ENCODE measurements at places on chromosomes 7 and 10.
A peak's percentile ranks its signal among the peaks of the same experiment; 100 is the strongest.

DNA sequence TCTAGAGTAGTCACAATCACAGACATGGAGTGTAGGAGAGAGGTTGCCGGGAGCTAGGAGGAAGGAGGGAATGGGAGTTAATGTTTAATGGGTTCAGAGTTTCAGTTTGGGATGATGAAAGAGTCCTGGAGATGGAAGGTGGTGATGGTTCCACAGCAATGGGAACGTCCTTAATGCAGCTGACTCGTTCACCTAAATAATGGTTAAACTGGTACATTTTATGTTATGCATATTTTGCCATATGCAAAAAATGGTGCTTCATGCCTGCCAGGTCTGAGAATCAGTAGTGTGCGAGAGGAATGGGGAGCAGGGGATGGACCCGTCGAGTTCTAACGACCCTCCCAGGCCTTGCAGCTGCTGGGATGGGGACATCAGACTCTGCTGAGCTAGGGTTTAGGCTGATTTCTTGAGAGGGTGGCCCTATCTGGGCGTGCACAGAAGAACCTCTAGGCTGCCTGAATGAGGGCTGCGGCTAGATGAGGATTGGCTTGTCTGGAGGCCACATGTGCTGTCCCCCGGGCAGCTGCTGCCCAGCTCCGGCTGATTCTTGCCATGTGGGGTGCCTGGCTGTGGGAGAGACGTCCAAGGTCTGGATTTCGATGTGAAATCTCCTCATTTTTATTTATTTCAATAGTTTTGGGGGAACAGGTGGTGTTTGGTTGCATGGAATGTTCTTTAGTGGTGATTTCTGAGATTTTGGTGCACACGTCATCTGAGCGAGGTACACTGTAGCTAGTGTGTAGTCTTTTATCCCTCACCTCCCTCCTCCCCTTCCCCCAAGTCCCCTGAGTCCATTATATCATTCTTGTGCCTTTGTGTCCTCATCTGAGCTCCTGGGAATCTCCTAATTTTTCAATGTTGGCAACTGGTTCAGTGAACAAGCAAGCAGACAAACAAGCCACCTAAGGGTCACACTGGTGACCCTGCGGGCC lies 116.0 kb downstream of the GRK5 start:
- DNase-seq = no peak

- DNase-seq = peak; percentile 59
Measured at GRCh38 chr7:76191783-76192240, 9.9 kb upstream of the SRRM3 start.

GRCh38 chr10:23850631-23851030 lies 358.3 kb upstream of the KIAA1217 start:
- no peak for DNase-seq

GRCh38 chr7:128322040-128322643 lies 21.6 kb downstream of the RBM28 start:
- DNase-seq = peak; percentile 64

DNA sequence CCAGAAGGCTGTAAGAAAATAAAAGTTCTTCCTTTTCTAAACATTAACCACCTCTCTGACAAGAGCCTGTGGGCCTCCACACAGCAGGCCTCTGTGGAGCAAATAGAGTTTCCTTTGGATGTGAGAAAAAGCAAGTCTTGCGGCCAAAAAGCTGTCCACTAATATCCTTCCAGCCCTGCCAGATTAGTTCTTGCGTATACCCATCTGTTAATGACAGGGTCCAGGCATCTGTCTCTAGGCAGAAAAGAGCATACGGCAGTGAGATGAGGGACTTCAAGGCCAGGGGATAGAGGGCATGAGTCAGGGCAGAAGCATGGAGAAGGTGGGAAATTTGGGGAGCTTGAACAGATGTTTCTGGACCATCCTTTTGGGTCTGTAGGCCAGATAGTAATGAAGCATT lies 164.9 kb downstream of the NSUN6 start:
- no peak for DNase-seq

DNA sequence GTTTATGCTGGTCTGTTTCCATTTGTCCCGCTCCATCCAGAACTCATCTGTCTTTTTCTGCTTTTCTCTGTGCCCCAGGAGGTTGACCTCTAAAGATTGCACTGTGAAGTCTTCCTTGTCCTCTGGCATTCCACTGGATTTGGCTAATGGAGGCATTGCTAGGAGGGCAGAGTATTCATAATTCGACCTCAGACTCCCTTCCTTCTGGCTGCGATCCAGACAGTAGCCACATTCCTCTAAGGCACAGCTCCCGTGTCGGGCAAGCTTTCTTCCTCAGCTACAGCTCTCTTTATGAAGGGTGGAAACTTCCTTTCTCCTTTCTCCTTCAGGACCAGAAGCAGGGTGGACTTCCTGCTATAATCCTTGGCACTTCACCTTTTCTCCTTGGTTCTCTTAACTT lies 175.9 kb downstream of the BAMBI start:
- peak; percentile 63 for DNase-seq

DNA sequence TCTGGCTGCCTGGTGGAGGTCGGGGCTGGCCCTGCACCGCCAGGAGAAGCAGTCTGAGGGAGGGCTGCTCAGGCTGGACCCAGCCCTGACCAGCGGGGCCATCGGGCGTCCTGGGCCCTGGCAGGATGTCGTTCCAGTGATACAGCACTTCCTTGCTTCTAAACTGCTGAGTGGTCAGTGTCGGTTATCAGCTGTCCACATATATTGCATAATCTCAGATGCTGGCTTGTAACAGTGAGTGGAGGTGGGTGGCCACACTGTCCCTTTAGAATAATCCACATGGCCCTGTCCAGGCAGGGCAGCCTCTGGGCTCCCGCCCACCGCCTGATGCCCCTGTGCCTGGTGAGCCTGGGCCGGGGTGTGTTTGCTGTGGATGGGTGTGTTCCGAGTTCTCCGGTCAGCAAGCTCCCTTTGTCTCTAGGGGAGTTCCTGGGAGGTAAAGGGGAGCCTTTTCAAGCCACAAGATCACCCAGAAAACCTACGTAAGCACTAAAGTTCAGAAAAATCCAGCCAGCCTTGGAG lies 86.1 kb downstream of the LHPP start:
- no peak for DNase-seq

DNA sequence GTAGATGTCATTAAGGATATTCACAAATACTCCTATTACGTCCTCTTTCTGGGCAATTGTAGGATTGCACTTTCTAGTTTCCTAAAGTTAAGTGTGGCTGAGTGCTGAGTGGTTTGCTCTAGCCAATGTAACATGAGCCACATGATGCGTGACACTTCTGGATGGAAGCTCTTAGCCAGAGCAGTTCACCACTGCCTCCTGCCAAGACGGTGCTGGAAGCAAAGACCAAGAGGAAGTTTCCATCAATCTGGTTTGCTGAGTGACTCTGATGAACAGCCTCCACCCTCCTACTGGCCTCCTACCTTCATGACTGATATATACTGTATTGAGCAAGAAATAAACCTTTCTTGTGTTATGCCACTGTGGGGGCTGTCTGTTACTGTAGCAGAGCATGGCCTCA lies 318.1 kb downstream of the KCNMA1 start:
- DNase-seq = peak; percentile 51

GRCh38 chr7:33040803-33041516 lies 21.6 kb downstream of the NT5C3A start:
- DNase-seq = no peak

GRCh38 chr7:149473251-149473650 lies 12.4 kb upstream of the ZNF777 start:
- DNase-seq = no peak

GRCh38 chr7:1554333-1555045 lies 1.5 kb downstream of the TMEM184A start:
- DNase-seq = no peak

- DNase-seq = peak; percentile 59
Measured at GRCh38 chr7:151690606-151691005, 170.9 kb upstream of the RHEB start.

- DNase-seq = peak; percentile 25
Measured at GRCh38 chr7:157615101-157615817, 278.5 kb downstream of the DNAJB6 start.

DNA sequence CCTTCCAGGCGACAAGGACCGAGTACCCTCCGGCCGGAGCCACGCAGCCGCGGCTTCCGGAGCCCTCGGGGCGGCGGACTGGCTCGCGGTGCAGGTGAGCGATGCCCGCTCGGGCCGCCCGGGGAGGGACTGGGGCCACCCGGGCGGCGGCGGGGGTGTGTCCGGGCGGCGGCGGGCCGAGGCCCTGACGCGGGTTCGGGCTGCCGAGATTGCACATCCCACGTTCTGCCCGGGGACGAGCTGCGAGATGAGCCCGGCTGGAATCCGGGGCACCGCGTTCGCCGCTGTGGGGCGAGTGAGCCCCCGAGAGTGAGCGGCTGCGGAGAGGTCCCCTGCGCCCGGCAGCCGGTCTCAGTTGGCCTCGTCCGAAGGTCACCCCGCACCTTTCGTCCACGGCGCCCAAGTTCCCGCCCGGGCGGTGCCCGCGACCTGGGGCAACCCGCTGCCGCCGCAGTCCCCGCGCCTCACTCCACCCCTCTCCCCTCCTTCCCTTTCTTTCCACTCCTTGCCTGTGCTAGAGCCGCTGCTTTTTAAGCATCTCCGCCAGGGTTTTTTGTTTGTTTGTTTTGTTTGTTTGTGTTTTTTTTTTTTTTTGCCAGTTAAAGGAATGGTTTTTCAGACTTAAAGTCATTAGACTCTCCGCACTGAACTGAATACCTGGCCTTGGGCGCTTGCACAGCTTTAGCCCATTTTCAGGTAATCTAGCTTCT lies 515 bp downstream of the RALA start:
- DNase-seq = peak; percentile 33

DNA sequence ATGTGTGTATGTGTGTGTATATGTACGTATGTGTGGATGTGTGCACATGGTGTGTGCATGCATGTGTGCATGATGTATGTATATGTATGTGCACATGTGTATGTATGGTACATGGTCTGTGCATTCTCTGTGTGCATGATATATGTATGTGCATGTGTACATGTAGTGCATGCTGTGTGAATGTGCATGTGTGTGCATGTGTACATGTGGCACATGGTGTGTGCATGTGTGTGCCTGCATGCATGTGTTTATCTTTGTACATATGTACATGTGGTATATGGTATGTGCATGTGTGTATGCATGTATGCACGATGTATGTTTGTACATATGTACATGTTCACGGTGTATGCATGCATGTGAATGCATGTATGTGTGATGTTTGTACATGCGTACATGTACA lies 383.7 kb downstream of the TYW1 start:
- no peak for DNase-seq

DNA sequence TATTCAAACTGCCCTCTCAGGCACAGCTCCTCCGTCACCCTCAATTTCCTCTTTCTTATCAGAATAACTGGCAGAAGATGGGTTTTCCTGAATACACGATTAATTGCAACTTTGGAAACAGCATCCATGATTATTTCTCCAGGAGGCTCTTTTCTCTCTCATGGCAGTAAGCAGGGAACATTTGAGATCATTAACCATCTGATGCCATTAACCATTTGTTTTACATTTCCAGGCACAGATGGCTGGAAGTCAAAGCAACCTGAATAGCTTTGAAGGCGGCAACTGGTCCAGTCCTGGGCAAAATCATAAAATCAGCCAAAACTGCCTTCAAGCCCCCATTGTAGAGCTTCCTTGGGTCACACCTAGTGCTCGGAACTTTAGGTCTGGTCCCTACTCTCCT lies 289.5 kb upstream of the AOAH start:
- no peak for DNase-seq

- no peak for DNase-seq
Measured at GRCh38 chr10:132911786-132912097, 30.6 kb downstream of the CFAP46 start.

- DNase-seq = peak; percentile 58
Measured at GRCh38 chr10:119333146-119333792, 125.9 kb downstream of the GRK5 start.

DNA sequence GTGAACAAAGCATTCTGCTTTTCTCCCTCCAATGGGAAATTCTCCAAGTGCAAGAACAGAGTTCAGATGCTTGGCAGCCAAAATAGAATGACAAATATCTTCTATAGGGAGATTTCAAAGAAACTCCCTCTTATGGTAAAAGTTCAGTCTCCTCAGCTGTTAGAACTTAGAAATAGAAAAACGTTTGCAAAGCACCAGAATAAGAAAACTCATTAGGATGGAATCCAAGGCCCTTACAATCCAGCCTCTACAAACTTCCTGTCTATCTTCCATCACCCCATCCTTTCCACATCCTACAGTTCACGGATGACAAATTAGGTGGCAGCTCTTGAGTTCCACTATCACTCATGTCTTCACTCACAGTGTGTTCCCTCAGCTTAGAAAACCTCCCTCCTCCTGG lies 25.7 kb downstream of the FAM13C start:
- no peak for DNase-seq

- DNase-seq = no peak
Measured at GRCh38 chr7:22417349-22417748, 60.4 kb upstream of the RAPGEF5 start.

- DNase-seq = peak; percentile 100
Measured at GRCh38 chr7:37031571-37032257, 307.4 kb upstream of the AOAH start.

- DNase-seq = no peak
Measured at GRCh38 chr10:24382979-24383663, 174.2 kb downstream of the KIAA1217 start.

DNA sequence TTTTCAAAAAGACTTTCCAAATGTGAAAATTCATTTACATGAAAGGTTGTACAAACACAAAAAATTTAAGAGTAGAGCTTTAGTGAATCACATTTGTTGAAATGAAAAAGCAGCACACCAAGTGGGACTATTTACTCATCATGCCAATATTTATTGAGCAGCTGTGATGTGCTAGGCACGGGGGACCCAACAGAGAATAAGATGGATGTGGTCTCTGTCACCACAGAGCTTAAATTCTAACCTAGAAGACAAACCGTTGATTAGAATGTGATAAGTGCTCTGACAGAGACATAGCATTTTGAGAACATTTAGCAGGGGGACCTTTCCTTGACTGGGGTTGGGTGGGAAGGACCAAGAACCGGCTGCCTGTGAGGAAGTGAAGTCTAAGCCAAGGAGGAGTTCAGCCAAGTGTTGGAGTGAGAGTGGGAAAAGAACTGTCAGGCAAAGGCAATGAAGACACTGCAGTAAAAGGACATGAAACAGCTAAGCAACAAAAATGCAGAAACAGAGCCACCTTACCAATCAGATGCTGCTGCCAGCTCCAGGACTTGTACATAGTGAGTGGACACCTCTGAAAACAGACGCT lies 19.1 kb downstream of the ADAM12 start:
- no peak for DNase-seq

GRCh38 chr7:159240962-159241361 lies 96.3 kb upstream of the VIPR2 start:
- DNase-seq = no peak

DNA sequence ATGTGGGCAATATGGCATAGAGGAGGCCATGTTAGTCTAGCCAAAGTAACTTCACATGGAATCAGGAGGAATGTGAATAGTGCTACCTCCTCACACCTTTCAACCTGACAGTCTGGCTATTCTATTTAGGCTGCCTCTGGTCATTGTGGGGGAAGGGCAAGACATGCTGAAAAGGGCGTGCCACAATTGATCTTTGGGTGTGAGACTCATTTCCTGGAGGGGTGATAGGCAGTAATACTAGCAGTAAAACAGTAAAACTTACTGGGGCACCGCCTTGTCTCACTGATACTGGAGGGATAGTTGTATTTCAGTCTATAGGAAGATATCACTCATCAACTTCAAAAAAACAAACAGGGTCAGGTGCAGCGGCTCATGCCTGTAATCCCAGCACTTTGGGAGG lies 88.7 kb downstream of the TMEM168 start:
- DNase-seq = no peak

- DNase-seq = peak; percentile 9
Measured at GRCh38 chr10:89773081-89773480, 71.7 kb downstream of the KIF20B start.

- DNase-seq = no peak
Measured at GRCh38 chr7:73482746-73483145, 39.3 kb downstream of the BAZ1B start.

GRCh38 chr7:44131173-44132029 lies 8.1 kb upstream of the POLD2 start:
- DNase-seq = peak; percentile 50

All from M059J (cell line).